Hippocampal formation (tissue), 2 donors: ENCODE measurements at places on chromosomes 5 and 9.

- no peak for DNase-seq
Measured at GRCh38 chr5:29811914-29812679, 1381.4 kb upstream of the CDH6 start.

DNA sequence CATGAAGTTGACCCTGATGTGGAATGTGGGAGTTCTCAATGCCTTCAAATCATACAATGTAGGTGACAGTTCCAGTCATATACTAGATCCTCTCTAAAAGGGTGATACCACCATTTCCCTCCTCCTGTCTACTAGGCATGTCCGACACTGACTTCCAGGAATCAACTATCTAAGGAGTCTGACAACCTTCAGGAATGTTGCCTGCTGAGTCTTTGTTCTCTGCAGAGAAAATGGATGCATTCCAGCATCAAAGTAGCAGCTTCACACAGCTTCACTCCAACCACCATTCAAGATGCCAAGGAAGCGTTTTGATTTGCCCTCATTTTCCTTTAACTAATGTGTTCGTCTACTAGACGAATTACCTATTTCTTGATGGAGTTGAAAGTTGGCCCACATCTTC is 530.2 kb downstream of the EBF1 start:
- no peak for DNase-seq

DNA sequence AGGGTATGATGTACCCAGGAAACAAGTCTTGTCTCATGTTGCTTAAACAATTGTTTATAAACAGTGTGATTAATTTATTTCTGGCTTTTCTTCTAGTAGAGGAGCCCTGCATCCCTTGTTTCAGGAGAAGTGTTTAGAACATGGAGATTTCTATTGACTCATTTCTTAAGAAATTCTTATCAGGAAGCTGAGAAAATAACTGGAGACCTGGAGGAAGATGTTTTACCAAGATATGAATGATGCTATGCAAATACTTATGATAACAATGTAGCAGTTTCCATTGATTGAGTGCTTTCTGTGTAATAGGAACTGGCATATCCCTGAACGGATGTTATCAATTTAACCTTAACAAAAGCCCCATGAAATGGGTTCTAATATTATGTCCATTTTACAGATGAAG is 108.6 kb downstream of the FBXO38 start:
- no peak for DNase-seq

GRCh38 chr5:154653418-154653763 is 101.8 kb upstream of the LARP1 start:
- DNase-seq = no peak

- DNase-seq = no peak
Measured at GRCh38 chr9:99555792-99556191, 265.9 kb upstream of the NR4A3 start.

GRCh38 chr5:147689426-147689825 is 93.1 kb downstream of the JAKMIP2 start:
- no peak for DNase-seq

DNA sequence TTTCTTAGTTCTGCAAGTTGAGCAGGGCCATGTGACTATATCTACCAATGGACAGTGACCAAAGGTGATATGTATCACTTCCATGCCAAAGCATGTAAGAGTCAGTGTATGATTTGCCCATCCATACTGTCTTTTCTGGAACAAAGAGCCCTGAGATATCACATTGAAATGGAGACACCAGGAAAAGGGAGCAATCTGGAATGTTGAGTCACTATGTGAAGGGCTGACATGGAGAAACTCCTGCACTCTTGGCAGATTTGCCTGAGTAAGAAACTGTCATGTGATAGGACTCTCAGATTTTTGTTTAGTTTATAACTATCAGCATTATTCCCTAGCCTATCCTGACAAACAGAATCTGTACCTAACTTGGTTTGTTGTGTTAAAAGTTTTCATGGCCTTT is 29.8 kb upstream of the TMEM161B start:
- DNase-seq = no peak

- DNase-seq = no peak
Measured at GRCh38 chr9:136694872-136695247, 7.6 kb upstream of the AGPAT2 start.

DNA sequence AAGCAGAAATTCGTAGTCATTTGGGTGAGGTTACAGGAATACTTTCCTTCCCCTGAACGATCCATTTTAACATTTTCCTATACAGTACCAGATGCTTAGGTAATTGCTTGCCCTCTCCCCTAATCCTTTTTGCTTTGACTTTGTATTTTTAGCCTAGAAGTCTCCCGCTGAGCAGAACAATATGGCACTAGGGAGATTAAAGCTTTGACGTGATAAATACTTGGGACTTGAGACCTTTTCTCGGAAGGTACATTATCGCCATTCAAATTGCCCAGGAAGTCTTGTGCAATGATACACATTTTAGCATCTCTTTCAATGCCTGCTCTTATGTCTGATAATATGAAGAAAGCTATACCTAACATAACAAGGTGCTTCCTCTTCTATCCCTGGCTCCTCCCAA is 22.9 kb upstream of the SPATA31C2 start:
- no peak for DNase-seq

DNA sequence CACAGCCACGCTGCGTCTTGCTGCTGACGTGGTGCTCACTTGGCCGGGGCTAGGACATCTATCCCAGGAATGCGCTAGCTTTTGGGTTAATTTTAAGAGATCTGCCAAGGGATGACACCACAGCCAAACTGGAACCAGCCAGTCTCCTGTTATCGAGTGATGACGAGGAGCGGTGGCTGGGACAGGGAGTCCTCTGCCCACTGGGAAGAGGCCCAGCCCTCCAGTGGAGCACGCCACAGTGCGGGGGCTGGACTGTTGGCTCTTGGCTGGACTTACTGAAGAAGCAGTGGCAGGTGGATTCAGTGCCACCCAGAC is 55.1 kb upstream of the PHYKPL start:
- no peak for DNase-seq

- no peak for DNase-seq
Measured at GRCh38 chr5:3006961-3007551, 255.6 kb upstream of the IRX2 start.

GRCh38 chr9:127611899-127612790 is at the start of gene STXBP1:
Gene STXBP1, plus strand, starts transcription at chr9:127612277. Its CDS starts 127 bp downstream, at chr9:127612404.
- DNase-seq = peak; percentile 86

DNA sequence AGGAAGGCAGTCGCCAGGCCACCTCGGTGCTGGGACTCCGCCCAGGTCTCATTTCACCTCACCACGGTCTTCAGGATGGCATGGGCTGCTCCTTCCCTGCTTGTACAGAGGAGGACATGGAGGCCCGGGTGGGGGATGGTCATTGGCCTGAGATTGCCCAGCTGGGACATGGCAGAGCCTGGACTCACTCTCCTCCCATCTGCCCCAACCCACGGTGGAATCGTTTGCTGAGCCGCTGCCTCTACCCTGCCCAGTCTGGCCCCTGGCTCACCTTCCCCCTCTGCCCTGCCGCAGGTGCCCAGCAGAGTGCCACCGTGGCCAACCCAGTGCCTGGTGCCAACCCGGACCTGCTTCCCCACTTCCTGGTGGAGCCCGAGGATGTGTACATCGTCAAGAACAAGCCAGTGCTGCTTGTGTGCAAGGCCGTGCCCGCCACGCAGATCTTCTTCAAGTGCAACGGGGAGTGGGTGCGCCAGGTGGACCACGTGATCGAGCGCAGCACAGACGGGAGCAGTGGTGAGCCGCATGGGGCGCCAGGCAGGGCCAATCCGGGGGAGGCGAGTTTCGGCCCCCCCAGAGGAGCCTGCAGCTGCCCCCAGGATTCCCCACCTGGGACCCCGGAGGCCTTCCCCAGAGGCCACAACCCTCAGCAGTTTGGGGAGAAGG is 36.7 kb downstream of the HK3 start:
- no peak for DNase-seq

- no peak for DNase-seq
Measured at GRCh38 chr9:33781736-33782135, 13.6 kb upstream of the PRSS3 start.

GRCh38 chr9:12826924-12827565 is 52.2 kb downstream of the LURAP1L start:
- no peak for DNase-seq

GRCh38 chr5:87360132-87360531 is 52.6 kb downstream of the CCNH start:
- DNase-seq = no peak

- DNase-seq = no peak
Measured at GRCh38 chr9:28832168-28832770, 1259.0 kb upstream of the C9orf72 start.

DNA sequence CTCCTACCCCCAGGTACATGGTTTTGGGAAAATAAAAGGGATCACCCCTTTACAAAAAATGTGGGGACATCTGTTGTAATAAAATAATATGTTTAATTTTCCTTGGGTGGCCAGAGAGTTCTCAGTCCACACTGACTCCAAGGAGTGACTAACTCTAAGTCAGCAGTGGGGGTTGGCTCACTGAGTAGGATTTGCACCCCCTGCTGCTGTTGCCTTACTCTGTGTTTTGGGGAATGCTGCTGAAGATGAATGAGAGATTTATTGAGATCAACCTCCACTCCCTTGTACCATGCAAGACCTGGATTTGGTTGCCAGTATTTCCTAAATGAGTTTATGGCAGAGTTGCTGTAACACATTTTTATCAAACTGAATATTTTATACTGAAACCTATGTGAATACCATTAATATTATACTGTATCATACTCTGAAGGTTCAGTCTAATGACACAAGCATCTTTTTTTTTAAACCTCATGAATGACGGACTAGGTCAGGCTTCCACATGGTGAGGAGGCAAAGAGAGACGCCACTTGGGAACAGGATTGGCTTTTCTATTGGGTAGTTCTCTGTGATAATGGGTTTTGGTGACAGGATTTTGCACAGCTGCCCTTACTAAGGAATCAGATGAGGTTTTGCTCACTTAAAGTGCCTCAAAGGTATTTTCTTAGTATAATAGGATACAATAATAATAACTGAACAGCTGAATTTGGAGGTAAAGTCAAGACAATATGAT is 121.3 kb upstream of the OSMR start:
- DNase-seq = no peak

DNA sequence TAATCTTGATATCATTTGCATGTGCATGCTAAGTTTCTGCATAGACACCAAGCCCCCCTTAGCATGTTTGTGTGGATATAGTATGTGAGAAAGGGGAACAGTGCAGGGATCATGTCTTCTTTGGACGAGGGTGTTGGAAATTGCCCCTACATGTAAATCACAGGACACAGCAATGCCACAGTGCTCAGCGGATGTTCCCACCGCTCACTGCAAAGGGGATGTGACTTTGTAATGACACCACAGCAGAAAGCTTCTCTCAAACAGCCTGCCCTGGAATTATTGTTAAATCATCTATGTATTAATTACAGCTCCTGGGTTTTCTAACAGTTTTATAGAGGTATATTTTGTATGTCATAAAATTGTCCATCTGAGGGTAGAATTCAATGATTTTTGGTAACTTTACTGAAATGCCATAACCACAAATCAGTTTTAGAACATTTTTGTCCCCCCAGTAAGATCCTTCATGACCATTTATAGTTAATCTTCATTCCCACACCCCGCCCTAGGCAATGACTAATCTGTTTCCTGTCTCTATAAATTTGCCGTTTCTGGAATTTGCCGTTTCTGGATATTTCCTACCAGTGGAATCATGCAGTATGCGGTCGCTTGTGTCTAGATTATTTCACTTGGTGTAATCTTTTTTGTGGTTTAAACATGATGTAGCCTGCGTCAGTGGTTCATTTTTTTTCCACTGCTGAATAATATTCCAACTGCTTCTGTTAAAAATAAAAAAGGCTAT is 648.5 kb upstream of the WWC1 start:
- DNase-seq = no peak

GRCh38 chr5:76450054-76450453 is 47.0 kb downstream of the IQGAP2 start:
- no peak for DNase-seq

- no peak for DNase-seq
Measured at GRCh38 chr5:14458414-14458813, 123.2 kb upstream of the OTULINL start.

GRCh38 chr5:124728968-124729332 is 17.5 kb downstream of the ZNF608 start:
- DNase-seq = no peak

GRCh38 chr5:2136728-2137333 is 254.1 kb upstream of the IRX4 start:
- DNase-seq = no peak

DNA sequence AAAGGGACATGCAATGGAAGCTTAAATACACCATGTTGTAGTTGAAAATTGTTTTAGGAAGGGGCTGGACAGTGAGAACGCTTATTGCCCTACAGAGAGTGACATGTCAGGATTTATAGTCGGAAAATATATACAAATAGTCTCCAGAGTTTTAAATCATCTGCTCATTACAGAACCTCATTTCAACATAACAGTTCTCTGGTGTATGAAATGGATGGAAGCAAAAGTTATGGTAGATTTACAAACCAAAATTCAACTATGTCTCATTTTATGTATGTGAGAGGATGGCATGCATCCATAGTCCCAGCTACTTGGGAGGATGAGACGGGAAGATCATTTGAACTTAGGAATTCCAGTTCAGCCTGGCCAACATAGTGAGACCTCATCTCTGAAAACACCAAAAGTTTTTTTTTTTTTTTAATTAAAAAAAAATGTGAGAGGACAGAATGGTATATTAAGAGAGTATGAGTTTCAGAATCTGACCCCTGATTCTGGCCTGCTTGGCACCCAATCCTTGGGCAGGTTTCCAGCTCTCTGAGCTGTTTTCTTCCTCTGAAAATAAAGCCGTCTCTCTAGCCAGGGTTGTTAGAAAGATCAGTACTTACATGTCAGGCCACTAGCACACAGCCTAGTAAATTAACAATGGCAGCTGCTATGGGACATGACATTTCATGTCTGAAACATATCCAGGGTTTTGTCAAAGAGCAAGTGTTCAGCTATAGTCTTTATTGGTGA is 40.1 kb downstream of the IQGAP2 start:
- no peak for DNase-seq

- DNase-seq = no peak
Measured at GRCh38 chr9:976258-976942, at the start of gene DMRT3. Gene DMRT3, plus strand, starts transcription at chr9:976655. Its CDS starts 347 bp downstream, at chr9:977002.

DNA sequence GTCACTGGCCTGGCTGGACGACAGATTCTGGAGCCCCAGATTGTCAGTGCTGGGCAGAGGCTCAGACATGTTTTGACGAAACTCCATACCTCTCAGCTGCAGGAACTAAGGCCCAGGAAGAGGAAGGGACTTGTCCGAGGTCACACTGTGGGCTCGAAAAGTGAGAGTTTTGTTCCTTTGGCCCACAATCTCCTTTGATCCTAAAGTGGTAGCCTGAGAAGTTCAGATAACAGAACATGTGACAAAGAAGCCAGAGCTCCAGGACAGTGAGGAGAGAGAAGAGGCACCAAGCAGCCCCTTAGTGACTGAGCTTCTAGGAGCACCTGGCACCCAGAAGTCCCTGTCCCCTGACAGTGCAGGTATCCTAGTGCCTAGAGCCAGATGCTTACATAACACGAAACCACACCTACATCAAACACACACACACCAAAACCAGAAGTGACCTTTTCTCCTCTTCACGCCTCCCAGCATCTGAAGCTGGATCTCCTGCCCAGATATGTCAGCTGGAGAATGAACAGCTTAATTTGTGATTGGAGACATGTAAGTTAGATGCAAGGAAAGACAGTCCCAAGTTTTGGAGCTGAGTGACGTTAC is 88.9 kb downstream of the ADRB2 start:
- no peak for DNase-seq
